T-helper 9 cell (primary cell): ENCODE measurements at places on chromosomes 12 and 14.

DNA sequence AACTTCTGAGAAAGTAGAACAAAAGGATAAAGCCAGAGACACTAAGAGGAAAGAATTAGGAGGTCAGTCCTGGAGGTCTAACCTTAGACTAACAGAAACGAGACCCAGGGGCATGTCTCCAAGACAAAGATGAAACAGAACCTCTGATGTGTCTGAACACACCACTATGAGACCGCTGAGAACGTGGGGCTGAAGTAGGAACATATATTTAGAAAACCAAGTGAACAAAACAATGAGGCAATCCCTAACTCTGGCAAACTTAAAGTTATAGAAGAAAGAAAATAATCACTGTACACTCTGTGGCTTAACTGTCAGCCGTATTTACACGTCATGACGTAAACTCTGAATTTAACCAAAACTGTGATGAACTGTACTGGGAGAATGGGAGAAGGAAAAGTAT is 17.9 kb downstream of the KCTD10 start:
- no peak for DNase-seq

DNA sequence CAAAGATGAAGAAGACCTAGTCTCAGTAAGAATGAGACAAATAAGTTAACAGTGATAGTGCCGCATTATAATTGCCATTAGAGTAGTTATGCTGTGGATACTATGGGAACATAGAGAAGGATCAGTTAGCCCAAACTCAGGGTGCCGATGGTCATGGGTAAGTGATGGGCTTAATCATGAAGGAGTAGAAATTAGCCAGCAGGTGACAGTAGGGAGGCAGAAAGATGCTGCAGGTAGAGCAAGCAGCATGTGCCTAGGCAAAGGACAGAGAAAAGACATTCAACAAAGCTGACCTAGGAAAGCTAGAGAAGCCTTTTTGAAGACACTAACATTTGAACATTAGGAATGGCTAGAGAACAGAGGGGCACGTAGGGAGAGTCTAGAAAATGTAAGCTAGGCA is 30.6 kb upstream of the PTPRQ start:
- DNase-seq = no peak

DNA sequence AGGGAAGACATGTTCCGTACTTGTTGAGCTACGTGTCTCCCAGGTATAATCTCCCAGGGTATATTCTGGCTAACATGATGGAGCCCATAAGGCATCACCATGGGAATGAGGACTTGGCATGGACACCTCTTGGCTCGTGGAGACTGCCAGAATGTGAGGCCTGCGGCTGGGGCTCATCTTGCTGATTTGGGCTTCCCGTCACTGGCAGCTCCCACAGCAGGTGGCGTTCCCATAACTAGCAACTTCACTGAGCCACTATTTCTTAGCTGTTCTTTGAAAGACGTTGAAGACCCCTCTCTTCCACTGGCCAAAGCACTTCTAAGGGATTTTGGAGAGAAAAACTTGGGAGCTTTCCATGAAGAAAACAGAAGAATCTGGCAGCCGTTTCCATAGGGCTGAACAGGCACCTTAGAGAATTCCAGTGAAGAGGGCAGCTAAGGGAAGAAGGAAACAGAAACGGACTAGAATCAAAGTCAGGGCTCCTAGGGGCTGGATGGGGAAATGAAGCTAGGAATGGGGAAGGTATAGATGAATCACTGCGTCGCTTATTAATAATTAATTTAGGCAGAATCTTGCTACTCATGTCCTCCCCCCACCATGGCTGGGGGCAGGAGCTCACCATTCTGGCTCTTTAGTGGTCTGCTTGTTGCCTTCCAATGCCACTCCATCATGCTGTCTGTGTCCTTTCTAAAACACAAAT is 39.7 kb upstream of the FOS start:
- no peak for DNase-seq

DNA sequence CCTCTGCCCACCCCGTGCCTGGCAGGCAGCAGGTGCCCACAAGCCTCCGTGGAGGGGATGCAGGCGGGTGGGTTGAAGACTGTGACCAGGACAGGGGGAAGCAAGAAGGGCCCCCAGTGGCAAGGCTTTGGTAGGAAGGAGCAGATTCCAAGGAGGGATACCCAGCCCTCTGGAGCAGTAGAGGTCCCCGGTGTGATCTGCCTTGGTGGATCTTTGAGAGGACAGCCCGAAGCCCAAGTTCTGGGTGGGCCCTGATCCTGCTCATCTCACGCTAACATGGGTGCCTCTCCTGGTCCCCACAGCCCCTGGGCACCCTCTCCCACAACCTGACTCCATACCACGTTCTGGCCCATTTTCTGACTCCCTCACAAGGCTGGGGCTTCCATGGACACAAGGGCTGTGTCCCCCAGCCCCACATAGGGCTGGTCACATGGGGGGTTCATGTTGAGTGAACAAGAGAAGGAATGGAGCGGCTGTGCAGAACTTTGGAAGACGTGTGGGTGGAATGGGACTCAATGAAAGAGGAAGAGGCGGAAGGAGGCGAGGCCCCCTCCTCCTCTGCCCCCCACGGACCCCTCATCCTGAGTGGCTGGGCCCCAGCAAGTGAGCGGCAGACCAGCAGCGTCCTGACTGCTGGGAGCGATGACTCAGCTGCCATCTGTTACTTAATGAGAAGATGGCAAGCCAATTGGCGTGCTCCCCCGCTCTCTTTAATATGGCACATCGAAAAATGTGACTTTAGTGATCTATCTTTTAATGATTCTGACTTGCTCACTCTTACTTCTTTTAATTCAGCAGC is 77.0 kb upstream of the BCL11B start:
- no peak for DNase-seq

DNA sequence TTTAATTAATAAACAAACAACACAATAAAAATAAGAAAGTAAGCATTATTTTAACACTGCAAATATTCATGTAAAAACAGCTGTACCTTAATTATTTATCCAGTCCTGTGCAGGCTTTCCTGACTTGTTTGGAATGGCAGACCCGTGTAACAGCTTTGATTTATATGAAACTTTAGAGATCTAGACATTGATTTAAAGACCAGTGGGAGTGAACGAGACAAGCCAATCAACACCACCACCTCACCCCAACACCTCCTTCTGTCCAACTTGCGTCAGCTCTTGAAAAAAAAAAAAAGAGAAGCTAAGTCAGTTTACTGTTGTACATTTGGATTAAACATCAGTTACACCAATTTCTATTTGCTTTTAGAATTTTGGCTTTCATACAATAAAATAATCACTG is 22.3 kb downstream of the SLC38A4 start:
- no peak for DNase-seq

DNA sequence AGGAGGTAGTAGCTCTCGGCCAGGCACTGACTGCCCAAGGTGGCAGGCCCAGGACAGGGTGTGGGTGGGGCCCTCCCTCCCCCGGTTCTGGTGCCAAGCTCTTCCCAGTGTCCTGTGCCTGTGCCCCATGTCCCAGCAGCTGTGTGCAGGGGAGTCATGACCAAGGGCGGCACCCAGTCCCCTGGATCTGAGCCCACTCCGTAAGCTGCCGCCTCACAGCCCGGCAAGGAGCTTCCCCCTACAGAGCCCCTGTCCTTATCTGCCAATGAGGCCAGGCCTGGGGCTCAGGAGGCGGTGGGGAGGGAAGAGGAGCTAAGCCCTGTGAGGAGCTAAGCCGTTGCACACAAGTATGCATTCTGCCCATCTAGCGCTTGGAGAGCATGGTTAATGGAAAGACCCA is 5.6 kb upstream of the C14orf180 start:
- DNase-seq = no peak

DNA sequence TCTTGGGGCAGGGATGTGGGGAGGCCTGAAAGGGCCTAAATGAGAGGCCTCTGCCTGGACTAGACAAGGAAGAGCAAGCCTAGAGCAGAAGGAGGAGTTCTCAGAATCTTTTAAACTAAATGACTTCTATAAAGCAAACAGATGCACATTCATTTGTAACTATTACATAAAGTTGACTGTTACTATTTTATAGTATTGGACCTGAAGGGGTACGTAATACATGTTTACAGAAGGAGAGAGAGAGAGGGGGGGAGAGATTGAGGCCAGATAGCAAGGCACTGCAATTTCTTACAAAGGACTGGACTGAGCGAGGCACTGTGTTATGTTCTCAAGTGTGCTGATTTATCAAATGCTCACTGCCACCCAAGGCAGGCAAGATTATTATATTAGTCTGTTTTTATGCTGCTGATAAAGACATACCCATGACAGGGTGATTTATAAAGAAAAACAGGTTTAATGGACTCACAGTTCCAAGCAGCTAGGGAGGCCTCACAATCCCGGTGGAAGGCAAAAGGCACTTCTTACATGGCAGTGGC is 215.8 kb upstream of the NOS1 start:
- no peak for DNase-seq
